ENCODE measurements at places on chromosomes 1 and 21.

DNA sequence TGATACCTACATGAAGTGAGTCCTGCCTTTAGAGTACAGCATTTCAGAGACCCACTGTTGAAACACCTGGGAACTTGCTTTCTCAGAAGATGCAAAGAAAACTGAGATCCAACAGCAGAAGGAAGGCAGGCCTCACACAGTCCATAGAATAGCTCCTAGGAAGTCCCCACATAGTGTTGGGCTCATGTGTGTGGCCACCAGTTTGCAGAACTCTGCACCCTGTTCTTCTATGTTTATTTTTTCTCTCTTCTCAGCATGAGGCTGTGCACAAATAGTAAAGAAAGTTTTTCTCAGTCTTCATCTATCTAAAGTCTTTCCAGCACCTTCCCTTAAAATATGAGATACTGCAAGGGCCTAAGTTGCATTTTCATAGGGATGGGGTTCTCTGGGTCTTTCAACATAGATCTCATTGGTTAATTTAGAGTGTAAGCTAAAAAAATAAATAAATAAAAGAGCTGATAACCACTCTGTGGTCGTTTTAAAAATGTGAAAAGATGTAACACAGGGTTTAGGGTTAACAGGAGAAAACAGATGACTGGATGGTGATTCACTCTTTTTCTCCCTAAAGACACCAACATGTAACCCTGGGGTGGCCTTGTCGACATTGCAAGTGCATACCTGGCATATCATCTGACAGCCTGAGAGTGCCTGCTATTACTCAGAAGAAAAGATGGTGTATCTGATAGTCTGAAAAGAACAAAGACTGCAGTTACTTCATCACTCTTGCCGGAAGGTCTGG, 94.6 kb downstream of the ZC3H11B start:
- no peak for DNase-seq

- DNase-seq: no peak
Observed at GRCh38 chr1:182145441-182145840, 83.9 kb upstream of the ZNF648 start.

- no peak for DNase-seq
Observed at GRCh38 chr1:36448530-36449056, 1.7 kb downstream of the OSCP1 start.

- no peak for DNase-seq
Observed at GRCh38 chr1:47849005-47849521, 148.1 kb downstream of the TRABD2B start.

GRCh38 chr1:239053279-239053678, 333.1 kb upstream of the CHRM3 start:
- DNase-seq: no peak

DNA sequence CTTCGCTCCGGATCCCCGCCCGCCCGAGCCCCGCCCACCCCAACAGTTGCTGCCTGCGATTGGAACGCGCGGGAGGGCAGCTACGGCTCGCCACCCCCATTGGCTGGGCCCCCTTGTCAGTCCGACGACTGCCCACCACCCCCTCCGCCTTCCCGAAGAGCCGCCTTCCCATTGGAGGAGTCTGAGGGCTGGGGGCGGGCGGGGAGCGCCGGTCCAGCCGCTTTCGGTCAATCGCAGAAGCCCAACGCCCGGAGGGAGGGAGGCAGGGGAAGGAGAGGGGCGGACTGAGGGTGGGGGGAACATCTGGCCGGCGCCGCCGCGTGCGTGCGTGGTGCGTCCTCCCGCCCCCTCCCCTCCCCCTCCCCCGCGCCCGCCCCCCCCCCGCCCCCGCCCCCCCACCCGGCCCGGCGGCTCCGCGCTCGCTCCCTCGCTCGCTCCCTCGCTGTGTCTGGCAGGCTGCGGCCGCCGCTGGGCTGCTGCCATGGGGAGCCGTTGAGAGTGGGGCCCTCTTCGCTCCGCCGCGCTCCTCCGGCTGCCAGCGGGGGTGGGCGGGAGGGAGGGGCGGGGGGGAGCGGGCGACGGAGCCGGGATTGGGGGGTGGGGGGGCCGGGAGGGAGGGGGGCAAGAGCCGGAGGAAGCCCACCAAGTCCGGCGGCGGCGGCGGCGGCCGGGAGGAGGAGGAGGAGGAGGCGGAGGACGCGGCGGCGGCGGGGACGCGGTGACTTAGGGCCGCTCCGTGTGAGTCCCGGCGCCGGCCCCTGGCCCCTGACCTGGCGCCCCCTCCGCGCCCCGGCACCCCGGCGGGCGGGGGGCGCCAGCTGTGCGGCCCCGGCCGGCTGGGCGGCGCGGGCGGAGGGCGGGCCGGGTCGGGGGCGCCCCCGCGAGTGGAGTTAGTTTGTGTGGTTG, 2.6 kb upstream of the ZBTB18 start:
- DNase-seq: peak; percentile 97

DNA sequence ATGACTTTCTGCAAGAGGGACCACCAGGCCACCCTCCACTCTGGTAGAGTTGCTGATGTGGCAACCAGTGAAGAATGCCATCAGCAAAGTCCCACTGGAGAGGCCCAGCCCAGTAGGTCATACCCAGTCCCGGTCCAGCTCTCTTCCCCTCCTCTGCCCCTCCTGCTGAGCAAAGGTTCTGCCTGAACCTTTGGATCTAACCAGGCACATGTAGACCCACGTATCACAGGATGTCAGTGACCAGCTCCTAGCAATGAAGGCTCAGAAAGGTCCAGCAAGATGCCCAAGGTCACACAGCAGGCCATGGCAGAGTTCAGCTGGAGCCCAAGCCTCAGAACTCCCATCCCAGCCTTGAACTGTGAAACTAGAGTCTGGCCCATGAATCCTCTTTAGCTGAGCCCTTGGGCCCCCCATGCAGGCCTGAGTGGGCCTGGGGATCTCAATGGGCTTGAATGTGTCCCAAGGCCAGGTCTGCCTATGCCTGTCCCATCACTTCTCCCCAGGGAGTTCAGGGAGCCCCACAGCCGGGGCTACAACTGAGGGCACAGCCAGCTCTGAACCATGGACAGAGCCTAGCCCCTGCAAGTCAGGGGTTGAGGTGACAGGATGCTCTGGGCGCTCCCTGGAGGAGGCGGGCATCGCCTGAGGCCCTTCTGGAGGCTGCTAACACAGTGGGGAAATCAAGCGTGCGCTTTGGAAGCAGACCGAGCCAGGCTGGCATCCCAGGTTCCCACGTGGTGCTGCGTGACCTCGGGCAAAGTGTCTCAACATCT, 21.4 kb upstream of the PADI1 start:
- DNase-seq: no peak

- DNase-seq: no peak
Observed at GRCh38 chr1:176885341-176885740, 279.2 kb downstream of the ASTN1 start.

- DNase-seq: no peak
Observed at GRCh38 chr1:108211014-108211413, 10.9 kb upstream of the SLC25A24 start.

GRCh38 chr1:58975888-58976287, 192.0 kb upstream of the JUN start:
- DNase-seq: no peak

- DNase-seq: no peak
Observed at GRCh38 chr1:16144325-16145029, 11.4 kb downstream of the EPHA2 start.

DNA sequence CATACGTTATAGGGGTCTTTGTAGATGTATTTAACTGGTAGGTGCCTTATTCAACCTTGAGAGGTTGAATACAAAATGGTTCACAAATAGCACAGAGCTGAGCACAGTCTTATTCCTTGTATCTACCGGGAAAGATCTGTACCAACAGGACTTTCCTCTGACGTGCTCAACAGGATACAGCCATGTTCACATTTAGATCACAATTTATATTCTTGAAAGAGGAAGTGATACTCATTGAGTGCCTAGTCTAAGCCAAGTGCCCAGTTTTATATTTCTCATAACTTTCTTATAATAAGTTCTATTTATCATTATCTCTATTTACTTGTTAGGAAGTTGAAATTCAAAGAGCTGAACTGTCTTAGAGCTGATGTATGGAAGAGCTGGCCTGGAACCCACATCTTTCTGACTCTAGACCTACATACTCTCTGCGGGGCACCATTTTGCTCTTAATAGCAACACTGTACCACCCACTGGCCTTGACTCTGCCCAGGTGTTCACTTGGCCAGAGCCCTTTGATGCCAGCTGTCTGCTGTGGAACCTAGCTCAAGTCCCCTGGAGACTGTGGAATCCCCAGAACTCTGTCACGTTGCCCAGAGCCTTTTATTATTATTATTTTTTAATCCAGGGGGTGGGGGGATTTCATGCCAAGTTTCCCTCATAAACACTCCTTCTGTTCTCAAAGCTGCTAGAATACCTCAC, 156.2 kb downstream of the TPR start:
- no peak for DNase-seq

GRCh38 chr1:2628933-2629626, 3.7 kb downstream of the MMEL1 start:
- no peak for DNase-seq

- DNase-seq: no peak
Observed at GRCh38 chr1:61724506-61724812, 482 bp downstream of the TM2D1 start.

- no peak for DNase-seq
Observed at GRCh38 chr21:29125191-29125590, 5.3 kb upstream of the MAP3K7CL start.

DNA sequence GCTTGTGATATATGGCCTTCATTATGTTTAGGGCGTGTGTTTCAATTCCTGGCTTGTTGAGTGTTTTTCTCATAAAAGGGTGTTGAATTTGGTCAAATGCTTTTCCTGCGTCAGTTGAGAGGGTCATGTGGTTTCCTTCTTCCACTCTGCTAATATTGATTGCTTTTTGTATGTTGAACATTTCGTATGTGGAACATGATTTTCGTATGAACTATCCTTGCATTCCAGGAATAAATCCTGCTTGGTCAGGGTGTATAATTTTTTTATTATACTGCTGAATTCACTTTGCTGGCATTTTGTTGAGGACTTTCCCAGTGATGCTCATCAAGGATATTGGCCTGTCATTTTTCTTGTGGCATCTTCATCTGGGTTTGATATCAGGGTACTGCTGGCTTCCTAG, 4.7 kb upstream of the ATAD3A start:
- no peak for DNase-seq

DNA sequence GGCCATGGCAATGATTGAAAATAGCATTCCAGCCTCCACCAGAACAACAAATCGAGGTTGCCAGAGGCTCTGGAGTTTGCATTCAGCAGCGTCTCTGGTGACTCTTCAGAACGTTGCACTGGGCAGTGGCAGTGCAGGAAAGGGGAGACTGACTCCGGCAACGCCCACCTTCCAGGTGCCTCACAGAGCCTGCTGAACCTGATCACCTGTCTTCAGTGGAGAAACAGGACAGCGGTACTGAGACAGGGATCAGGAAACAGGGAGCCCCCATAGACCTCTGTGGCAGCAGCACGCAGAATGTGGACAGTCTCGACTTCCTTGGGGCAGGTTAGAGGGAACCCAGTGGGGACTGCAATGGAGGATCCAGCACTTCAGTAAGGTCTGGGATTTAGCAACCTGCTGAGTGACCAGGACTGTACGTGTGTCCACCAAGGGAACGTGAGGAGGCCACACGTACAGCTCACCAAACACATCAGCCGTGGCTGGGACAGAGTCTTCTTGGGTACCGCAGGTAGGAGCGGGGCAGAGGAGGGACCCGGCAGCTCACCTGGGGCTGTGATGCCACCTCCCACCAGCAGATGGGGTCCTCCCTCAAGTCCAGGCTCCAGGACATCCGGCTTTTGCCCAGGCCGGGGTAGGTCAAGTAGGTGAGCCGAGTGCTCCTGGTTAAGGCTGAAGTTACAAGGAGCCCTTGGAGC, 128.6 kb downstream of the PRDM2 start:
- DNase-seq: no peak

DNA sequence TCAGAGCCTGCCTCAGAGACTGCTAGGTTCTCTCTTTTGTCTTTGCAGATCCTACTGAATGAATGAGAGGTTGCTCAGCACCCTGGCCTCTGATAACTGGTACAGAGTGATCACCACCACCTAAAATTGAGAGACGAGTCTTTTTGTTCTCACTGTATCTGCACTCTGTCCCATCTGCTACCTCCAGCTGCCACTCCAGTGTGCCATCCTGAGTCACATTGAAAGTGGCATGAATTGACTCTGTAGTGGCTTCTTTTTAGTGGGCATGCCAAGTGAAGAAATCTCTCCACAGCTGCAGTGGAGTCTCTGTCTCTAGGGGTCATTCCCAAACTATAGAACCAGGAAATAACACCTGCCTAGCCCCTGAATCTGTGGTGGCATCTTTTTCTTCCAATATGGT, 14.7 kb downstream of the CAMK1G start:
- no peak for DNase-seq

DNA sequence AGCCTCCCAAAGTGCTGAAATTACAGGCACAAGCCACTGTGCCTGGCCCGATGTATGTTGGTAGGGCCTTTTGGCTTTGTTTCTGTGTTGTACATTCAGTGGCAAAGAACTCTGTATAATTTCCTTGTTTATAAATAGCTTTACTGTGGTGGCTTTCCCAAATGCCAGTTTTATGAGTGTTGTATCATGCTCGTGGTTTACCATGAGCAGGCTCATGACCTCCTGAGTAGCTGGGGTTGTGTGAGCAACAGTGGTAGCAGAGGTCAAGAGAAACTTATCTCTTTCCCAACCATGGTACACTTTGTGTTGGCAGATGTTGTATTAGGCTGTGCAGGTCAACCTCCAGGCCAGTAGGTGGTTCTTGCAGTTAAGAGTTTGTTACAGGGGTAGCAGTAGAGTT, 420.4 kb upstream of the BEND5 start:
- DNase-seq: no peak

DNA sequence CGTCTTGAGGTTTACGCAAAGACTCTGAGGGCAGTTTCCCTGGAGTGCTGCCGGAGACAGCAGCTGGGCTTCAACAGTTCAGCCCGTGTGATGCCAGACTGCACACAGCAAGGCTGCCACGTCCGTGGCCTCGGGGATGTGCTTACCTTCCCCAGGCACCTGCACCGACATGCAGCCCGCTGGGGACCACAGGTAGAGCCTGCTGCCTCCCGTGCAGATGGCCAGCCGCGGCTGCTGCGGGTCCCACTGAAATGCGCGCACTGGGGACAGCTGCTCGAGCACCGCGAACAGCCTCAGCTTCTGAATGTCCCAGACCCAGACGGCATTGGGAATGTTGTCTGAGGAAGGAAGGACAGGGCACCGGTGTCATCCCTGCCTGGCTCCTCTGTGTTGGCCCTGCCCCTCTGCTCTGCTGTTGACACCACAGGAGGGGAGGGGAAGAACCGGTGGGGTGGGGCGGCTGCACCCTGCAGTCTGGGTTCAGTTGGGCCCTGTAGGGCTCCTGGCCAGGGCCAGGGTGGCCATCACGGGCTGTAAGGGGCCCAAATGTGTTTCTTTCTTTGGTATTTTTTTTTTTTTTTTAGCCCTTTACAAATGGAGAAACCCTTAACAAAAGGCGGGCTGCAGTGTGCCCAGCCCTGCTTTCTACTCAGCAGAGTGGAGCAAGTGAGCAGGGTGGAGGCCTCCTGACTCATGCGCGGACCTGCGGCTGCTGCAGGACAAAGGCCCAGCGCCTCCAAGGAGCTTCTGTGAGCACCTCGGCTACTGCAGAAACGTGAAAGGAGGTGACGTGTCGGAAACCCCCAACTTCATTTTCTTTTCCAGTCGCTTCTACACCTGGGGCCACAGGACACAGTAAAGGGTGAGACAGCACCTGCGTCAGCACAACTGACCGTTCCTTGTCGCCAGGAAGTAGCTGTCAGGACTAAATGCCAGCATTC, 6.8 kb downstream of the TPRG1L start:
- no peak for DNase-seq

GRCh38 chr1:161491472-161491871, 13.8 kb upstream of the FCGR2A start:
- no peak for DNase-seq
